ENCODE measurements at places on chromosomes 5 and 9.

- no peak for DNase-seq
- no peak overlapping the region for H3K27ac ChIP-seq
- peaks cover 34% of the 10 kb centered on the region for H3K4me1 ChIP-seq
These were observed 779 bp upstream of the VCAN start for GRCh38 chr5:83470526-83471404.

GRCh38 chr5:178940569-178941360 lies at the start of gene ZNF454:
TSS of gene ZNF454 (plus strand) at chr5:178941198. CDS start at chr5:178942792, 1,594 bp downstream.
- no peak for DNase-seq
- no peak within 1 kb of the TSS for H3K27ac ChIP-seq
- peaks cover under 1% of the 10 kb centered on the region for H3K36me3 ChIP-seq
- H3K4me1 ChIP-seq, result no peaks in the 10 kb centered on the region

- no peak for DNase-seq
- H3K27me3 ChIP-seq, result no peaks in the 10 kb centered on the region
- no peak overlapping the region for H3K27ac ChIP-seq
- no peaks in the 10 kb centered on the region for H3K4me1 ChIP-seq
- H3K4me3 ChIP-seq, result no peak overlapping the region
These were observed 79.3 kb downstream of the BRINP1 start for GRCh38 chr9:119289740-119290433.

- no peaks in the 10 kb centered on the region for H3K4me1 ChIP-seq
- H3K27ac ChIP-seq, result no peak overlapping the region
- no peaks in the 10 kb centered on the region for H3K27me3 ChIP-seq
- no peaks in the 10 kb centered on the region for H3K36me3 ChIP-seq
- no peak overlapping the region for H3K4me3 ChIP-seq
These were observed 209.4 kb upstream of the TRIM32 start for GRCh38 chr9:116477584-116478141.

- peak overlapping the region; percentile 35 for H3K4me3 ChIP-seq
- peaks cover 7% of the 10 kb centered on the region for H3K4me1 ChIP-seq
- DNase-seq, result no peak
- no peaks in the 10 kb centered on the region for H3K27me3 ChIP-seq
These were observed 2.9 kb downstream of the DENND4C start for GRCh38 chr9:19233344-19233743.

GRCh38 chr9:137020771-137021567 lies 7.1 kb downstream of the ABCA2 start:
- no peak overlapping the region for H3K27ac ChIP-seq
- peaks cover 3% of the 10 kb centered on the region for H3K4me1 ChIP-seq

GRCh38 chr5:16066810-16067209 lies 112.8 kb downstream of the MARCHF11 start:
- no peaks in the 10 kb centered on the region for H3K27me3 ChIP-seq
- DNase-seq, result no peak
- H3K4me1 ChIP-seq, result no peaks in the 10 kb centered on the region
- H3K4me3 ChIP-seq, result no peak overlapping the region
- H3K27ac ChIP-seq, result no peak overlapping the region
- no peaks in the 10 kb centered on the region for H3K36me3 ChIP-seq

DNA sequence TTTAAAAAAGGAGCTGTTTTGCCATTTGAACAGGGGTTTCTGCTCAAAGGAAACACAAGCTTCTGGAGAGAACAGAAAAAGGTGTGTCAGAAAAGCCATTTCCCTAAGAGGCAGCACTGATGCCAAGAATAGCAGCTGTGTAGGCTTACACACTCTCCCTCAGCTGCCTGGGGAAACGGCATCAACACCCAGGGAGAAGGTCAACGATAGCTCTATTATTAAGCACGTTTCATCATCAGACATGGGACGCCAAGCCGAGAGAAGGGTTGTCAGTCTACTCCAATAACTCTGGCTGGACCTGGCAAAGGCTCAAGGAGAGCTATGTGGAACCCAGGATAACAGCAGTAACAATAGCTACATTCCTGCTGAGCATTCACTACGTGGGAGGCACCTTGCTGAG lies 314.2 kb downstream of the CDK5RAP2 start:
- no peaks in the 10 kb centered on the region for H3K27me3 ChIP-seq
- H3K4me3 ChIP-seq, result no peak overlapping the region
- no peak for DNase-seq
- H3K4me1 ChIP-seq, result no peaks in the 10 kb centered on the region

GRCh38 chr9:83476513-83476912 lies 61.7 kb downstream of the FRMD3 start:
- H3K4me3 ChIP-seq, result no peak overlapping the region
- H3K4me1 ChIP-seq, result peaks cover 18% of the 10 kb centered on the region
- DNase-seq, result no peak
- no peak overlapping the region for H3K27ac ChIP-seq

- no peaks in the 10 kb centered on the region for H3K4me1 ChIP-seq
- no peaks in the 10 kb centered on the region for H3K36me3 ChIP-seq
- no peak overlapping the region for H3K27ac ChIP-seq
- H3K4me3 ChIP-seq, result no peak overlapping the region
- no peak for DNase-seq
- peaks cover 6% of the 10 kb centered on the region for H3K27me3 ChIP-seq
These were observed 34.9 kb upstream of the SLIT3 start for GRCh38 chr5:169335806-169336205.

GRCh38 chr9:21746550-21746949 lies 55.9 kb upstream of the MTAP start:
- H3K4me1 ChIP-seq, result no peaks in the 10 kb centered on the region
- no peaks in the 10 kb centered on the region for H3K36me3 ChIP-seq
- no peak overlapping the region for H3K4me3 ChIP-seq
- no peak overlapping the region for H3K27ac ChIP-seq
- DNase-seq, result no peak
- peaks cover 48% of the 10 kb centered on the region for H3K27me3 ChIP-seq

GRCh38 chr5:54844905-54845566 lies 140.4 kb downstream of the ESM1 start:
- no peak for DNase-seq
- peaks cover 11% of the 10 kb centered on the region for H3K4me1 ChIP-seq
- H3K27me3 ChIP-seq, result peaks cover 14% of the 10 kb centered on the region

- no peaks in the 10 kb centered on the region for H3K36me3 ChIP-seq
- no peak overlapping the region for H3K27ac ChIP-seq
- no peak for DNase-seq
- no peak overlapping the region for H3K4me3 ChIP-seq
- no peaks in the 10 kb centered on the region for H3K27me3 ChIP-seq
These were observed 238.1 kb downstream of the ELAVL2 start for GRCh38 chr9:23587903-23588302.

DNA sequence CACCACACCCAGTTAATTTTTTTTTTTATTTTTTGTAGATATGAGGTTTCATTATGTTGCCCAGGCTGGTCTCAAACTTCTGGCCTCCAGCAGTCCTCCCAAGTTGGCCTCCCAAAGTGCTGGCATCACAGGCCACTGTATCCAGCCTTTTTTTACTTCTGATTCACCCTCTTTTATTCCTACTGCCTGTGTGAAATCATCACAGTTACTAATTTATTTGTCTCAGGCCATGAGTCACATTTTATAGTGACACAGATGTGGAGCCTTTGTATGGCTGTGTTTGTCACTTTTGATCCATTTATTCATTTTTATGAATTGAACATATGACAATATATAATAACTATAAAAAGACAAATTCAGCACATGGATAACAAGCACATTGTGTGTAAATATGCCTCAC lies 67.1 kb upstream of the SNX2 start:
- no peaks in the 10 kb centered on the region for H3K4me1 ChIP-seq
- no peak for DNase-seq
- no peak overlapping the region for H3K4me3 ChIP-seq
- H3K36me3 ChIP-seq, result no peaks in the 10 kb centered on the region

DNA sequence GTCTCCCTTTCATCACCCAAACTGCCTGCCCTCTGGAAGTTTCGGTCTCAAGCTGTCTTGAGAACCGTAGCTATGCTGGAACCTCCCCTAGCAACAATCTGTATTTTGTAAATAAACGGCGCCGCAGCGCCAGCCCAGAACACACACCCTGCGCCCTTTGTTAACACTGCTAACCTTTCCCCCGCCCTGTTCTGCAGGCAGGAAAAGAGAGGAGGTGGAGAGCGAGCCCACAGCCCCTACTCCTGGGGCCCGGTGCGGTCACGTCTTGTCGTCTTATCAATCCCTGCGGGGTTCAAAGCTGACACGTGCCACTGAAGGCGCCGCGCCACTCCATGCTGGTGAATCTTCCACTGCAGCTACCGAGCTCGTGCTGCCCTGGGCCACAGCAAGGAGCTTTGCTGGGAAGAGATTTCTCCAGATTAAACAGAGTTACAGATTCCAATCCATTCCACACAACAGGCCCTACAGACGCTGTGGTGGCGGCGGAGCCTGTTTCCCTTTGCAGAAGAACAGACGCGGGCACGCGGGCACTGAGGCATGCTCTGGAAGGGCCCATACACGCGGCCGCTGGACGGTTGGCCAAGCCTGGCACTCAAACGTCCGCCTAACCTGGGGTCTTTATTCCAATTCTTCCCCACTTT lies 25.3 kb downstream of the ZDHHC11B start:
- peaks cover 5% of the 10 kb centered on the region for H3K4me1 ChIP-seq
- peak overlapping the region; percentile 41 for H3K4me3 ChIP-seq
- no peaks in the 10 kb centered on the region for H3K36me3 ChIP-seq
- H3K27ac ChIP-seq, result no peak overlapping the region

- H3K27ac ChIP-seq, result no peak overlapping the region
- H3K27me3 ChIP-seq, result peaks cover 92% of the 10 kb centered on the region
- no peaks in the 10 kb centered on the region for H3K36me3 ChIP-seq
- DNase-seq, result no peak
These were observed 2.0 kb downstream of the ISL1 start for GRCh38 chr5:51385216-51385615.

- no peaks in the 10 kb centered on the region for H3K27me3 ChIP-seq
- no peak overlapping the region for H3K27ac ChIP-seq
- H3K4me1 ChIP-seq, result peaks cover 11% of the 10 kb centered on the region
- no peak for DNase-seq
These were observed 6.4 kb downstream of the ARRDC1 start for GRCh38 chr9:137611623-137612609.

GRCh38 chr5:16906255-16906654 lies 29.8 kb downstream of the MYO10 start:
- H3K4me1 ChIP-seq, result no peaks in the 10 kb centered on the region
- no peaks in the 10 kb centered on the region for H3K36me3 ChIP-seq
- H3K4me3 ChIP-seq, result no peak overlapping the region
- H3K27me3 ChIP-seq, result no peaks in the 10 kb centered on the region

GRCh38 chr9:78437296-78437695 lies 140.4 kb downstream of the PSAT1 start:
- H3K27ac ChIP-seq, result no peak overlapping the region
- H3K4me1 ChIP-seq, result no peaks in the 10 kb centered on the region
- no peak overlapping the region for H3K4me3 ChIP-seq
- H3K36me3 ChIP-seq, result no peaks in the 10 kb centered on the region
- no peak for DNase-seq

DNA sequence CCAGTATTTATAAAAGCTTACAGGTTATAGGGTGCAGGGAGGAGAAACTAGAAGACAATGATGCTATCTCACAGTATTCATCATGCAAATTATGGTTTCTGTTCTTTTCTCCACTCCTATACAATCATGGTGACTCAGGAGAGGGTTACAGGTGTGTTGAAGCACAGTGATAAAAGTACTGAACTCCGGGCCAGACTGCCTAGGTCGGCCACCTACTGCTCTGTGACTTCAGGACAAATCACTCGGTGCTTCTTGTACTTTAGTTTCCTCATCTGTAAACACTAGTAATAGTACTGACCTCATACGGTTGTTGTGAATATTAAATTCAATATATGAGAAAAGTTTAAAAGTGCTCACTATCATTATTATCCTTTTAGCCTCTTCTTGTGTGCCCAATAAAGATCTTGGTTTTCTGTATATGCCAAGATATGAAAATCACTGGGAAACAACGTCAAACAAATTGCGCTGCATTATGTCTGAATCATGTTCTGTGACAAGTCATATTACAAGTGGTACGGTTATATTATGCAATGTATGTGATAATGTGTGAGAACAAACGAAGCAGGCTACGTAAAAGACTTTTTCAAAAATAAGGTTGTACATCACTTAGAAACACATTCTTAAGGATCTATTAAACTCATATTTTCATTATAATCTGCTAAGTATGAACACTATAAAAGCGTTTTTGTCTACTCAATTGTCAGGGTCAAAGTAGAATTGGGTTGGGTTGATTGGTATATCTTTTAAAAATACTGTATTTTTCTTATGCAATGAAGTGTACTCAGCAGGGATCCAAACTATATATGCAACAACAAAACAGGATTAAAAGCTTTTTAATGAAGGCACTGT lies 153.3 kb downstream of the EFNA5 start:
- DNase-seq, result no peak
- H3K4me1 ChIP-seq, result no peaks in the 10 kb centered on the region
- no peaks in the 10 kb centered on the region for H3K27me3 ChIP-seq
- H3K27ac ChIP-seq, result no peak overlapping the region
- no peaks in the 10 kb centered on the region for H3K36me3 ChIP-seq

- peaks cover 8% of the 10 kb centered on the region for H3K27me3 ChIP-seq
These were observed 17.8 kb downstream of the SH3TC2 start for GRCh38 chr5:149045089-149045460.

- peaks cover 33% of the 10 kb centered on the region for H3K27me3 ChIP-seq
- DNase-seq, result no peak
- no peak overlapping the region for H3K27ac ChIP-seq
- peaks cover 12% of the 10 kb centered on the region for H3K4me1 ChIP-seq
- no peak overlapping the region for H3K4me3 ChIP-seq
These were observed 56.8 kb downstream of the LIX1 start for GRCh38 chr5:97085459-97086181.

DNA sequence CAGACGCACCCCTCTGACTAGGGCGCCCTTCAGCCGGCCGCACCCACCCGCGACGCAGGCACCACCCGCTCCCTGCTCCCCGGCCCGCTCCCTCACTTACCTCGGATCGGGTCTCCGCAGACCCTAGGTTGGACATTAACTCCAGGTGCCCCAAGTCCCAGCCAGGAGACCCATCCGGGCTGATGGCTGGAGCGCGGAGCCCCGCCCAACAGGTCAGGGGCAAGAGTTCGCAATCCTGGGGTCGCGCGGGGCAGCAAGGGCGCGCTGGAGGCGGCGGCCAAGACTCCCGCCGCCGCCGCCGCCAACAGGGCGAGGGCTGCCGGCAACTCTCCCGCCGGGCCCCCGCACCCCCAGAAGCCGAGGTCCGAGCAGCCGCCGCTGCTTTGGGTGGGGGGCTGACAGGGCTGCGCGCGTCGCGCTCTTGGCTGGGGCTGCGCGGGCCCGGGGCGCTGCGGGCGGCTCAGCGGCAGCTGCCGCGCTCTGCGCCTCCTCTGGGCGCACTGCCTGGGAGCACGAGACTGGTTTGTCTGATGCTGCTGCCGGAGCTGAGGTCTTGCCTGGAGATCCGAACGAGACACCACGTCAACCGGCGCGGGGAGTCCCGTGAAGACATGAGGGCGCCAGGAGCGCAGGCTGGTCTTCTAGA lies at the start of gene GDNF:
Gene GDNF, minus strand, starts transcription at position 635 of the 646 bp plus-strand sequence. CDS start 5,245 bp downstream, outside the sequence.
- H3K36me3 ChIP-seq, result no peaks in the 10 kb centered on the region
- no peak for DNase-seq
- peaks cover 14% of the 10 kb centered on the region for H3K4me1 ChIP-seq
- H3K27me3 ChIP-seq, result peaks cover 82% of the 10 kb centered on the region
- H3K27ac ChIP-seq, result no peak within 1 kb of the TSS

Measured in T-helper 2 cell treated with Interferon-gamma antibody and Interleukin-4, amounts not matched to agents 5 μg/mL and 100 μg/mL, for 36 hours (primary cell).